ENCODE measurements at places on chromosomes 6 and 20. TPM values are rescaled to one million over a fixed set of nuclear protein-coding genes. Genes with fewer than 3 reads are reported as not detected.
A peak's percentile ranks its signal among the peaks of the same experiment; 100 is the strongest.

ERVFRD-1 gene
- total RNA-seq: not detected

DNA sequence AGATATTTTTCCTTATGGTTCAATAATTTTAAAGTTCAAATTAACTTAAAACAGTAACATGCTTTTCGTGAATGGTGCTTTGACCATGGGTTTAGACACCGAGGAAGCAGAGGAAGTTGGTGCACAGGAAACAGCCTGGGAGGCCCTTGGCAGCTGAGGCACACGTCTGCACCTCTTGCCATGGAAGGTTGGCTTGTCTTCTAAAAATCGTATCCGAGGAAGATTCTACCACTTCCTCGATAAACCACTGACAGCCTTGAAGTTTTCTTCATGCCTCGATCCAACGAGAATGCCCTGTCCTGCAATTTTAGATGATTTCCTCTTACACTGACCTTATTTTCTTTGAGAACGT, 12.2 kb downstream of the DLL1 start:
- no peak for DNase-seq
- H3K4me3 ChIP-seq: no peak overlapping the region
- H3K27me3 ChIP-seq: peaks cover 12% of the 10 kb centered on the region
- peaks cover 10% of the 10 kb centered on the region for H3K4me1 ChIP-seq

DNA sequence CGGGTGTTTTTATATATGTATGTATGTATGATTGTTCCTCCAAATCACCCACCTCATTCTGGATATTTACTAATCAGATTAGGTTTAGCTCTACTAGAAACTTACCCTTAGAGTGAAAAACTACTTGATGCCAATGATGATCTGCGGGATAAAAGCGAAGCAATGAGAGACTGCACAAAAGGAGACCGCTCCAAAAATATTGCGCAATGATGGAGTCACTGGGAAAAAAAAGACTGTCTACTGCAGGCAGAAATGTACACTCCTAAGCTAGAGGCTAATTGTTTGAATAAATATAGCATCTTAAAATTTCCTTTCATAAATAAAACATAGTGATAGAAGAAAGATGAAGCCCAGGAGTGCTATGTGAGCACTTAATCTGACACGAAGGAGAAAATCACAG, 7.3 kb downstream of the RAB32 start:
- no peak overlapping the region for H3K4me3 ChIP-seq
- peaks cover 18% of the 10 kb centered on the region for H3K4me1 ChIP-seq
- H3K27me3 ChIP-seq: no peaks in the 10 kb centered on the region
- peaks cover 41% of the 10 kb centered on the region for H3K36me3 ChIP-seq
- DNase-seq: no peak

DNA sequence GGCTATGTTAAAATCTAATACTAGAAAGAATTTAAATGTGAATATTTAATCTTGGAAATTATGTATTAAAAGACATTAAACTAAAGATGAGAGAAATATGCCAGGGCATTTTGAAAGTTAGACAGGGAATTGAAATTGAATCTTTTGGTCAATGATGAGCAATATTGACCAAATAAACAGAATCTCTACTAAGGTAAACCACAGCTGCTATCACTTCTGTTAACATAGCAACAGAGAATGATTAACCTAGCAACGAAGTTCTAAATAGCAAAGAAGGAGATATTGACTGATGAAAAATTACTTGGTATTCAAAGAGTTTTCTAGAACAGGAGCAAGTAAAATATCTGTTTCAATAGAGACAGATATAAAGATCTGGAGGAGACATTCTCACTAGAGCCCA, 45.2 kb upstream of the RSPO3 start:
- no peak overlapping the region for H3K27ac ChIP-seq
- DNase-seq: no peak
- H3K27me3 ChIP-seq: no peaks in the 10 kb centered on the region
- no peak overlapping the region for H3K4me3 ChIP-seq
- H3K36me3 ChIP-seq: no peaks in the 10 kb centered on the region

DNA sequence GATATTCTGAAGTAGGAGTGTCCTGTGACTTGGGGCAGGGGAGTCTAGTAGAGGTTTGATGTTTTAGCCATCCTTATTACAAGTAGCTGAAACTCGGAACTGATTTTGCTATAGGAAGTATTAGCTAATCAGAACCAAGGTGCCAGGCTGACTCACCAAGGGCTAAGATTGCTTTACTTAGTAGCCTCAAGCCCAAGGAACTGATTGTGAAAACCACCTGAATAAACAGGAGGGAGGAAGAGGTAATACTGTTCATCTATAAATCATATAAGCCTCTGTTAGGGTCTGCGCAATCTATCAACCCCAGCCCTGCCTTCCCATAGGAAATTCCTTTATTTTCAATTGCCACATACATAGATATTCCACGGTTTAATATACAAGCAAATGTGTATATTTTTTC, 54.4 kb downstream of the GNAS start:
- H3K4me3 ChIP-seq: peak overlapping the region; percentile 39
- peaks cover 68% of the 10 kb centered on the region for H3K36me3 ChIP-seq
- peaks cover 45% of the 10 kb centered on the region for H3K4me1 ChIP-seq
- peak overlapping the region; percentile 90 for H3K27ac ChIP-seq
- no peak for DNase-seq

- DNase-seq: no peak
- H3K27me3 ChIP-seq: no peaks in the 10 kb centered on the region
- H3K36me3 ChIP-seq: peaks cover 9% of the 10 kb centered on the region
- no peak overlapping the region for H3K27ac ChIP-seq
These were observed 23.3 kb upstream of the NHSL1 start for GRCh38 chr6:138522611-138523010.

GRCh38 chr20:54058420-54059139, 11.8 kb downstream of the BCAS1 start:
- no peaks in the 10 kb centered on the region for H3K27me3 ChIP-seq
- H3K27ac ChIP-seq: no peak overlapping the region
- DNase-seq: no peak
- no peak overlapping the region for H3K4me3 ChIP-seq
- no peaks in the 10 kb centered on the region for H3K36me3 ChIP-seq

GRCh38 chr6:119542037-119542436, 192.5 kb upstream of the MAN1A1 start:
- DNase-seq: no peak
- H3K27ac ChIP-seq: no peak overlapping the region
- H3K36me3 ChIP-seq: no peaks in the 10 kb centered on the region
- peaks cover 6% of the 10 kb centered on the region for H3K27me3 ChIP-seq
- H3K4me1 ChIP-seq: peaks cover 15% of the 10 kb centered on the region

DNA sequence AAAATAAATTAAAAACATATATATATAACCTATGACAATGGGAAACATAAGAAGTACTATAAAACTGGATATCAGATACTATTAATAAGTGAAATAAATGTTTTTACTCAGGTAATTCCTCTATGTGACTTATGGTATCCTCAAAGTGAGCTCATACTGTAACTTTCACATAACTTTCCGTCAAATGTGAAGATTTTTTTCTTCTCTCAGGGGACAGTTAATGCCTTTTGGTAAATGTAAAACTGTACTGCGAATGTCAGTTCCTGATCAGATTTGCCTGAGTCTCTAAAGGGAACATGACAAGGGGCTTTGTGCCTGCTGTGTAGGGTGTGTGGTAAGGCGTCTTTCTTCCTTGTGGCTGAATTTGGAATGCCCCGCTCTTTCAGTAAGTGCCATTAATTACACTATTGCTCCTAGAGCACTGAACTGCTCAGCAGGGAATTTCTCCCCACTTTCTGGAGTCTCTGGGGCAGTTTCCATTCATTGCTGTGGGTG, 271.8 kb downstream of the PRL start:
- peaks cover 43% of the 10 kb centered on the region for H3K4me1 ChIP-seq
- H3K36me3 ChIP-seq: peaks cover 19% of the 10 kb centered on the region
- H3K27ac ChIP-seq: peak overlapping the region; percentile 41

GRCh38 chr6:35569011-35569461, 56.3 kb upstream of the TULP1 start:
- no peak overlapping the region for H3K27ac ChIP-seq
- H3K4me1 ChIP-seq: no peaks in the 10 kb centered on the region
- no peak for DNase-seq
- H3K27me3 ChIP-seq: peaks cover 10% of the 10 kb centered on the region

- H3K27me3 ChIP-seq: no peaks in the 10 kb centered on the region
- no peak for DNase-seq
- H3K36me3 ChIP-seq: no peaks in the 10 kb centered on the region
- H3K4me1 ChIP-seq: peaks cover 4% of the 10 kb centered on the region
These were observed 672.4 kb upstream of the MARCKS start for GRCh38 chr6:113184736-113185135.

HDGFL1 gene
- not detected for total RNA-seq

All from type B pancreatic cell (in vitro differentiated cells).